Activated naive CD8-positive, alpha-beta T cell treated with anti-CD3 and anti-CD28 coated beads, Interleukin-2, amount 50 U/mL, for 16 hours (primary cell): ENCODE measurements at places on chromosomes 4 and X.

GRCh38 chrX:30153881-30154260, 61.5 kb upstream of the MAGEB2 start:
- no peak for DNase-seq

DNA sequence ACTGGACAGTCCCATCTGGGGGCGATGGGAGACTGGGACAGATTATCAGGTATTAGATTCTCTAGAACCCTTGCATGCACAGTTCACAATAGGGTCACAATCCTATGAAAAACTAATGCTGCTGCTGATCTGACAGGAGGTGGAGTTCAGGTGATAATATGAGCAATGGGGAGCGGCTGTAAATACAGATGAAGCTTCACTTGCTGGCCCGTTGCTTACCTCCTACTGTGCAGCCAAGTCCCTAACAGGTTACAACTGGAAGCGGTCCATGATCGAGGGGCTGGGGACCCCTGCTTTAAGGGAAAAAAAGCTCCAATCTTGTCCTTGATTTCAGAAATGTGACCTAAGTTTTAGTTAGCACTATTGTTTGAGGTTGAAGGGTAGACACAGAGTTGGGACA, 175.2 kb downstream of the ZNF330 start:
- no peak for DNase-seq

DNA sequence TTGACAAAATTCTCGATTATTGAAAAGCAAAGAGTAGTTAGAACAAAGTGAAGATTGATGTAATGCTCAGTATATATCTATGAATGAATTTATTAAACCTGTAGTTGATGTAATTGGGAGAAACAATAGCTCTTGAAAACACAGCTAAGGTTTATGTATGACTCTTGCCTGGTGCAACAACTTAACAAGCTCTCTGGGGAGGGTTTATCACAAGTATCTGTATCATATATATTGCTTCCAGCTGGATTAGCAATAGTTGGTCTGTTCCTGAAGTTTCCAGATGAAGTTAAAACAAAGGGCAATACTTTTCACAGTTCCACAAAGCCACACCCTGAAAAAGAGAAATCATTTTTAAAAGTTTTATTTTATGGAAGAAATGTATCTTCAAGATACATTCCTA, 91.4 kb downstream of the ARSJ start:
- no peak for DNase-seq

- no peak for DNase-seq
Observed at GRCh38 chrX:20969565-20969964, 404.7 kb upstream of the CNKSR2 start.

- DNase-seq: no peak
Observed at GRCh38 chr4:186840222-186840701, 116.6 kb upstream of the FAT1 start.
